ENCODE measurements at places on chromosomes 16 and 17.
A peak's percentile ranks its signal among the peaks of the same experiment; 100 is the strongest.

DNA sequence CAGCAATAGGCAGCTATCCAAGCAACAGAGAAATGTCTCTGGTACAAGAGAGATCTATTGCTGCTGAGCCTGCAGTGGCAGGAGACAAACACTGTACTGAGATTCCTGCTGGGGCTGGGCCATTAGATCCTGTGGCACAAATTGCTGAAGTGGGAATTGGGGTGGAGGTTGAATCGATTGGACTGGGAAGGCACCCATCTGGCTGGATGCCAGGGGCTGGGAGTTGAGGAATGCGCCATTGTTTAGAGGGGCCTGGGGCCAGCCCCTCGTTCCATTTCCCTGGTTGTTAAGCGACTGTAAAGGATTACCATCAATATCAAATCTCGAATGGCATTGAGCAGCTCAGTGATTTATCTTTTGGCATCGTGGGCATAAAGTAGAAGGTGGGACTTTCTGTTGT, 54.1 kb upstream of the ARL4D start:
- no peak for DNase-seq

GRCh38 chr16:25317732-25318316, 60.2 kb upstream of the ZKSCAN2 start:
- DNase-seq, result no peak

DNA sequence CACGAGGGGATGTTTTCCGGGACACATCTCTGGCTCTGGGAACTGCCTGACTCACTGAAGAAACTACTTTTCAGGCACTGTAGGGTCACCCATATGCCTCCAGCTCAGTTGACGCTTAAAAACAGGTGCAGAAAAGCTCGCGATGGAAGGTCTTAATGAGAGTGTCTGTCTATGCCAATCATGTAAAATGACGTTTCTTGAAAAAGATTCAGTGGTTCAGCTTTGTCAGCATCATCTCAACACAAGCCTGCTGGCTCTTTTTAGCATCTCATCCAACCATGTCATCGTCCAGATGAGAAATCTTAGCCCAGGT, 27.5 kb downstream of the OR1D5 start:
- DNase-seq, result no peak

DNA sequence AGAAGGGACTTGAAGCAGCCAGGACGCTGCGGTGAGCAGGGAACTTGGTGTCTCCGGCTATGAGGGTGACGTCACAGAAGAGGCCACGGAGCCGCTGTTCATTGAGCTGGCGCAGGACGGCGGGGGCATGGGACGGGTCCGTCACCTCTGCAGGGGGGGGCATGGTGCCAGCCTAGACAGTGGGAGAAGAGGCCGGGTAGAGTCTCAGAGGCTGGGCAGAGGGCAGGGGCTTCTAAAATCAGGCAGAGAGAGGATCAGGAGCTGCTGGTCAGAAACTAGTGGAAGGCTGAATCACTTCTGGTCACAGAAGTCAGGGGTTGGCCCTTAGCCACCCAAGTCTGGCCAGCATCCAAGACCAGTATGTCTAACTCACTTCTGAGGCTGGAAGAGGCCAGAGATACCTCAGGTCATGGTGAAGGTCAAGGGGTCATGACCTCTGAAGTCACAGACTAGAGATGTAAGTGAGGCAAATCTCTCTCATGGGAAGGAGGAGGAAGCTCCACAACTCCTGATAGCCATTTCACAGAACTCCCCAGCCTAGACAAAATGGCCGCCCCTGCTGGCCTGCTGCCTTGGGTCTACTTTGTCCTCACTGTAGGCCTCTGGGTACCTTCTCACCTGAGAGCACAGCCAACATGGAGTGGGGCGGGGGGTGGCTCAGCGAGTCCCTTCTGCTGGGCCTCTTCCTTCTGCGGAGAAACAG, 12.6 kb downstream of the ZBTB4 start:
- DNase-seq, result peak; percentile 53

DNA sequence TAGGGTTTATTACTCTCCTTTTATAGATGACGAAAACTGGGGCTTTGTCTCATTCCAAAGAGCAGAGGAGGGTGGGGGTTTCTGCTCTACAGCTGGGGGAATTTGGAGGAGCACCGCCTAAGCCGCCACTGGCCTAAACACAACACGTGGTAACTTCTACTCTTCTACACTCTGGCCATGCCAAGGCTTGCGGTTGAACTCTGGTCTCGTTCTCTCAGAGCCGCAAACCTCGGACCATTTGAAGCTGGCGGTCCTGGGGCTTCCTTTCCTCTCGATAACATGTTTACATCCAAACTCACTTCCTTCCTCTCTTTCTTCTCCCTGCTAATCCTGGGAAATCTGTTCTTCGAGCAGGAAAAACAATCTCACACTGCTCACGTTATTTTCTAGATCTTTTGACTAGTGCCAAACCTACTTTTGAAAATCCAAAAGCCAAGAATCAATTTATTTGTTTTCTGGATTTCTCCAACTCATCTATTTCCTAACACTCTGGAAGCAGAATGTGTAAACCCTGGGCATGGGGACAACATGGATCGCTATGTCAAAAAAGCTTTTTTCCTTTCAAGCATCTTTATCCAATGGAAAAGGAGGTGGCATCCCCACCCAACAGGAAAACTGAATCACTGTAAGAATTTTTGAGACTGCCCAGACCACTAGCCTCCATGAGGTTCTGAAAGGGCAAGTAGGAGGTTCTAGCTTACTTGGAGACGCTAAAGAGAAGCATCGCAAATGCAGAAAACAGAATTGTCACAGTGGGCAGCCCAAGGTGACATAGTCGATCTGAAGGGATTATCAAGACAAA, 13.6 kb upstream of the EEF2K start:
- DNase-seq, result peak; percentile 68

GRCh38 chr16:70653406-70653805, 7.0 kb downstream of the IL34 start:
- no peak for DNase-seq

DNA sequence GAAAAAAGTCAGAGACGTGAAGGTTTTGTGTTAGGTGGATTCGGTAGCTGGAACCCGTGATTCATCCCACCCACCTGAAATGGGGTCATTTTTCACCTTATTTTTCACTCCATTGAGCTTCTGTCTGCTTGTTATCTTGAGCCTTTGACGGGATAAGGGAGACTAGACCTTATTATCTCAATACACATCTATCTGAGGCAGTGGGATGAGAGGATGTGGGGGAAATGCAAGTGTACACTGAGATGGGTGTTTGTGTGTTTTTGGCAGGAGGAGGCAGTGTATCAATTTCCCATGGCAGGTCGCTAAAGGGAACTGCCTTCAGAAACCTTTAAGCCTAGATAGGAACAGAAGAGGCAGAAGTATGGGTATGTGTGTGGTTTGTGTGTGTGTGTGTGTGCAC, 6.2 kb upstream of the NOG start:
- no peak for DNase-seq

GRCh38 chr17:2082003-2082781, 27.3 kb downstream of the HIC1 start:
- DNase-seq, result no peak

- no peak for DNase-seq
These were observed 93.6 kb upstream of the CIBAR2 start for GRCh38 chr16:85205747-85206471.

DNA sequence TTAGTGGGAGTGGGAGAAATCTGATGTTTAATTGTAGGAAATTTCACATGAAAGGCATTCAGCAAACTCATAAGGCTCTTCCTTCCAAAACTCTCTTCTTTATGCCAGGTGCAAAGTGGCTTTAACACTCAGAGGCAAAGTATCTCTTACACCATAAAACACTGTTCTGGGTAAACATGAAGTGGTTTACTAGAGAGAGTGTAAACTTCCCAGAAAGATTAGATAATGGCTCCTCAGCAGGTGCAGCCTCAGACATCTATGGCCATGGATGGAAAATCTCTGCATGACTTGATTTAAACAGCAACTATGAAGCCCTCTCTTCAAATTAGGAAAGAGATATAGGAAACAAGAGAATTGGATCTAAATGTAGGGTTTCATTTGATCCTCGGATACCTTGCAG, 583.1 kb upstream of the SALL1 start:
- no peak for DNase-seq

GRCh38 chr17:27455236-27455913, 873 bp upstream of the KSR1 start:
- no peak for DNase-seq

DNA sequence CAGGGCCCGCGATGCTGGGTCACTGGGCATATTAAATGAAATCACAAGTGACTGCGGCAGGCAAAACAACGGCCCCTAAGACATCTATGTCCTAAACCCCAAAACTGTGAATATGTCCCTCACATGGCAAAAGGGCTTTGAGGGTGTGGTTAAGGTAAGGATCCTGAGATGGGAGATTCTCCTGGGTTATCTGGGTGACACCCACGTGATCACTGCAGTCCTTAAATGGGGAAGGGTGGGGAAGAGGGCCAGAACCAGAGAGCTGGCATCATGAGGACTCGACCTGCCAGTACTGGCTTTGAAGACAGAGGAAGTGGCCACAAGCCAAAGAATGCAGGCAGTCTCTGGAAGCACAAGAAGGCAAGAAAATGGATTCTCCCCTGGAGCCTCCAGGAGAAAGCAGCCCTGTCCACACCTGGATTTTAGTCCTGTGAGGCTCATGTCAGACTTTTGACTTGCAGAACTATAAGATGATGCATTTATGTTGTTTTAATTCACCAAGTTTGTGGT, 12.5 kb downstream of the COTL1 start:
- DNase-seq, result no peak

- no peak for DNase-seq
These were observed 8.1 kb downstream of the SERPINF1 start for GRCh38 chr17:1769822-1770477.

- DNase-seq, result no peak
These were observed 74.1 kb downstream of the KLHDC4 start for GRCh38 chr16:87691686-87692079.

DNA sequence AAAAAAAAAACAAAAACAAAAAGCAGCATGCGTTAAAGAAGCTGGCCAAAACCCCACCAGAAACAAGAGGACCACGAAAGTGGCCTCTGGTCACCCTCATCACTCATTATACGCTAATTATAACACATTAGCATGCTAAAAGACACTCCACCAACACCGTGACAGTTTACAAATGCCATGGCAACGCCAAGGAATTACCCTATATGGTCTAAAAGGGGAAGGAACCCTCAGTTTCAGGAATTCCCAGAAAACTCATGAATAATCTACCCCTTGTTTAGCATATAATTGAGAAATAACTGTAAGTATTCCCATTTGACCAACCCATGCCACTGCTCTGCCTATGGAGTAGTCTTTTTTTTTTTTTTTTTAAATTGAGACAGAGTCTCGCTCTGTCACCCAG, 77.6 kb downstream of the EMP2 start:
- DNase-seq, result no peak

GRCh38 chr17:55340176-55340575, 75.4 kb downstream of the HLF start:
- DNase-seq, result no peak

- DNase-seq, result no peak
These were observed 436 bp downstream of the PHB1 start for GRCh38 chr17:49414271-49414621.

GRCh38 chr17:1727876-1728630, 3.5 kb downstream of the WDR81 start:
- no peak for DNase-seq

- DNase-seq, result no peak
These were observed 102.5 kb upstream of the CLEC3A start for GRCh38 chr16:77919761-77920415.

- no peak for DNase-seq
These were observed 6.1 kb downstream of the WWOX start for GRCh38 chr16:78105517-78105916.

DNA sequence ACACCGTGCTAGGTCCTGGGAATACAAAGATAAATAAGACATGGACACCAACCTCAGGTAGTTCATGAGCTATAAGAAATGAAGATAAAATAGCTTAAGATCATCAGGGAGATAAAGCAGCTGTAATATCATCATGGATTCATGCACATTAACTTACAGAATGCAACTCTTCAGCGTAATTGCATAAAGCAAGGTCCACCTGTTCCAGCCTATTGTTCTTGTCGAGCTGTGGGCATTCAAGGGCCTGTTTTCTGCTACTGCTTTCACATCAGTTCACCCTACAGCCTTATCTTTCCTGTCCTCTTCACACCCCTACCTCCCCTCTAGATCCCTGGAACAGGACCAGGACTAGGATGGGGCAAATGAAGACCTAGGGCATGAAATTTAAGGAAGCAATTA, 133.9 kb downstream of the SPACA3 start:
- DNase-seq, result no peak

DNA sequence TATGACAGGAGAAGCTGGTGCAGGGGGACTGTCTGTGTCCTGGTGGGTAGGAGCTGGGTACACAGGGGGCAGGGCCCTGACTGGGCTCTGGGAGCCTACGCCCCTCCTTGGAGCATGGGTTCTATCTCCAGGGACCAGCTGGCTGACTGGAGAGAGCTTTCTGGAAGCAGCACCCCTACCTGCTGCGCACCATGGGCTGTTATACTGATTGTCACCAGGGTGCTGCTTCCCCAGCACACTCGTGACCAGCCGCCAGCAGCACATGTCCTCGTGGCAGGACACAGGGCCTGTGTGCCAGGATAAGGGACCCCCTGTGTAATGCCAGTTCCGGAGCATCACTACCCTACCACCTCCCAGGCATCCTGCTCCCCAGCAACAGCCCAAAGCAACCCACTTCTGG, 106.0 kb downstream of the AMFR start:
- no peak for DNase-seq

DNA sequence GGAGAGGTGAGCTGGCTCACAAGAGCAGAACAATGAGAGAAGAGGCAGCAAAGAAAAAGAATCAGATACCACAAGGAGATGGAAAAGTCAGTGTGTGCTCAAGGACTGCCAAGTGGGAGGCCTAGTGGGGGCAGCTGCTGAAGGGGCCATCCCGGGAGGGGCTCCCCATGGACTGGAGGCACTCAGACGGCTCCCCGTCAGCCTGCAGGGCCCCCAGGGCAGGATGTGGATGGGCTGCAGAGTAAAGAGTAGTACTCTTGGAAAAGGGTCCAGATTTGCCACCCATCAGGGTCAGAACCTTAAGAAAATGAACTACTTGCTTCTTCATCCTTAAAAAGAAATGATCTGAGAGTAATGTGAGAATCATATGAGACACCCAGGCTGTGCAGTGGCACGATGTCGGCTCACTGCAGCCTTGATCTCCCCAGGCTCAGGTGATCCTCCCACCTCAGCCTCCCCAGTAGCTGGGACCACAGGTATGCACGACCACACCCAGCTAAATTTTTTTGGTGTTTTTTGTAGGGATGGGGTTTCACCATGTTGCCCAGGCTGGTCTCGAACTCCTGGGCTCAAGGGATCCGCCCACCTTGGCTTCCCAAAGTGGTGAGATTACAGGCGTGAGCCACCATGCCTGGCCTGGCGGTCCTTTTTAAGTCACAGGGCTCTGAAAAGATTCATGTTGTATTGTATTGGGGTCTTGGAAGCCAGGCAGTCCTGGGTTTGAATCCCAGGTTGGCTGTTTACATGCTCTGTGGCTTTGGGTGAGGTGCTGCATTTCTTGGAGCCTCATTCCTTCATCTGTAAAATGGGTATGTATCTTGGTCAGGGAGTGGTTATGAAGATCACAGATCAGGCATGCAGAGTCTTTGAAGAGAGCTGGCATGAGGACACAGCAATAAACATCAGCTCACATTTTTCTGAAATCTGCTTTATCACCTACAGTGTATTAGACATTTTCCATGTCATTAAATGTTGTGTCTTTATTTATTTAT, 15.1 kb downstream of the ACSF2 start:
- no peak for DNase-seq

- no peak for DNase-seq
These were observed 7.1 kb downstream of the TMEM97 start for GRCh38 chr17:28326114-28326513.

Measured in HFFc6 (cell line).